ENCODE measurements at places on chromosomes 12 and 14.
A peak's percentile ranks its signal among the peaks of the same experiment; 100 is the strongest.

DNA sequence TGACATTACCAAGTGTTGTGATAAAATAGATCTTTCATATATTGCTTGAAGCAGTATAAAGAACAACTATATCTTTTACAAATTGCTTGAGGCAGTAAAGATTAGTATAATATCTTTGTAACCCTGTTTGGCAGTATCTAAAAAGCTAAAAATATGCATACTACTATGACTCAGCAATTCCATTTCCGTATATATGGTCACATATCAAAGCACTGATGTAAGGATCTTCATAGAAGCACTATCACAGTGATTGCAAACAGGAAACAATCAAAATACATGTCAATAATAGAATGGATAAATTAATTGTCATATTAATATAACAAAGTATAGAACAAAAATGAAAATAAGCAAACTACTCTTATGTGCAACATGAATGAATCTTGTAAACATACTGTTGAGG lies 158.4 kb upstream of the IGF1 start:
- H3K4me1 ChIP-seq, result peaks cover 63% of the 10 kb centered on the region
- H3K36me3 ChIP-seq, result peaks cover 25% of the 10 kb centered on the region
- H3K27me3 ChIP-seq, result no peaks in the 10 kb centered on the region
- peak; percentile 47 for DNase-seq
- no peak overlapping the region for H3K4me3 ChIP-seq

DNA sequence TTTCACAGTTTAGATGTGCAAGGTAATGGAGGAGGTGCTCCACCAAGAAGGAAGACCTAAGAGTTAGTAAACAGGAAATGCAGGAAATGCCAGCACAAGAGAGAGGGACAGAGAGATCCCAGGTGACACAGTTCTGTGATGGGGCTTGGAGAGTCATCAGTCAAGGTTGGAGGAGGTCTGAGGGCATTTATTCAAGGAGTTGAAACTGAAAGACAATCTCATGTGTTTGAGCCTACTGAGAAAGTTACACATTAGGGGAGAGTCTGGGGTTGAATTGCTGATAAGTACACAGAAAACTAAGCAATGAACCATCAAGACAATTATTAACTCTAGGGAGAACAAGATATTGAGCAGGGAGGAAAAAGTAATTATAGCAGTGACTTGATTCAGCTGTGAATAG lies 138.5 kb downstream of the ANO6 start:
- H3K4me1 ChIP-seq, result peaks cover 60% of the 10 kb centered on the region
- peaks cover 3% of the 10 kb centered on the region for H3K27me3 ChIP-seq
- DNase-seq, result no peak
- H3K36me3 ChIP-seq, result peaks cover 45% of the 10 kb centered on the region
- H3K4me3 ChIP-seq, result no peak overlapping the region

- no peak overlapping the region for H3K4me3 ChIP-seq
- H3K27me3 ChIP-seq, result peaks cover 5% of the 10 kb centered on the region
- peaks cover 20% of the 10 kb centered on the region for H3K4me1 ChIP-seq
- 0 out of 2 replicates have a peak, but pooled peaks cover 9% of the 10 kb centered on the region for H3K36me3 ChIP-seq
- H3K27ac ChIP-seq, result peak overlapping the region; percentile 3
These were observed 3.0 kb upstream of the NPFF start for GRCh38 chr12:53510181-53510812.

- H3K4me3 ChIP-seq, result no peak overlapping the region
- no peak overlapping the region for H3K27ac ChIP-seq
- peaks cover 9% of the 10 kb centered on the region for H3K27me3 ChIP-seq
These were observed 101.8 kb downstream of the SCARB1 start for GRCh38 chr12:124761871-124762270.

All from HFFc6 (cell line).